Nucleus accumbens (tissue), 56 donors: ENCODE measurements at places on chromosomes 4 and X.
A peak's percentile ranks its signal among the peaks of the same experiment; 100 is the strongest.

- peak; percentile 56 for DNase-seq
Measured at GRCh38 chr4:184475096-184475461, 729 bp upstream of the IRF2 start.

DNA sequence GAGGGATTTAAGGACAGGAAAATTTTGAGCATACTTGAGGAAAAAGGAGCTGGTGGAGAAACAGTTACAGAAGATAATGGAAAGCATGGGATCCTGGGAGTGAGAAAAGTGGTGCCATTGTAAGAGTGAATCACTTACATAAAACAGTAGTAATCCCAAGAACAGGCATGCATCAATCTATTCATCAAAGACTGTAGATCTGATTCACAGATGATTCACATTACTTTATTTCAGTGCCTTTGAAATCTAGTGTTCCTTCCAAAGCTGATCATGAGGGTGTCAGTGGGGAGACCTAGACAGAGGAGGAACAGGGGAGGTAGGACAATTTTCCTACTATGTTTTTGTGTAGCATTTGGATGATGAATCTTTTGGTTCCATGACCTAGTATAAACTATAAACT, 102.7 kb downstream of the TAB3 start:
- no peak for DNase-seq

GRCh38 chr4:132396636-132397035, 752.5 kb upstream of the PCDH10 start:
- DNase-seq: no peak

GRCh38 chr4:173008436-173008835, 160.2 kb upstream of the GALNT7 start:
- no peak for DNase-seq

- DNase-seq: peak; percentile 3
Measured at GRCh38 chr4:139656614-139657486, 8.8 kb upstream of the MGST2 start.

- DNase-seq: no peak
Measured at GRCh38 chrX:13662355-13662791, 9.4 kb downstream of the TCEANC start.

DNA sequence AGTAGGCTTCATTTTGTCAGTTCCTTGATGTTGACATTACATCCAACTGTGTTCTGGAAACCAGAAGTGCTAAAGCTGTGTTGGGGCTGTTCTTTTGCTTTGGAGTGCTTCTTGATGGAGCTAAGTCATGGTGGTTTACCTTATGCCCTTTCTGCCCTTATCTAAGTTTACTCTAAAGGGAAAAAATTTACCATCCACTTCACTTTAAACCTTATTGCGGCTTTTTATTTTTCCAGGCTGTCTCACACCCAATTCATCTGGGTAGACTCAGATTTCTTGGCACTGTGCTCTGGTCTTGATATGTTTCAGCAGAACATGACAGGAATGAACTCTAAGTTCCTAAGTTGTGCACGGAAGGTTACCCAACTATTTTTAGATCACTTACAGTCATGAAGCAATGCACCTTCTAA, 104.7 kb upstream of the TTC29 start:
- no peak for DNase-seq

DNA sequence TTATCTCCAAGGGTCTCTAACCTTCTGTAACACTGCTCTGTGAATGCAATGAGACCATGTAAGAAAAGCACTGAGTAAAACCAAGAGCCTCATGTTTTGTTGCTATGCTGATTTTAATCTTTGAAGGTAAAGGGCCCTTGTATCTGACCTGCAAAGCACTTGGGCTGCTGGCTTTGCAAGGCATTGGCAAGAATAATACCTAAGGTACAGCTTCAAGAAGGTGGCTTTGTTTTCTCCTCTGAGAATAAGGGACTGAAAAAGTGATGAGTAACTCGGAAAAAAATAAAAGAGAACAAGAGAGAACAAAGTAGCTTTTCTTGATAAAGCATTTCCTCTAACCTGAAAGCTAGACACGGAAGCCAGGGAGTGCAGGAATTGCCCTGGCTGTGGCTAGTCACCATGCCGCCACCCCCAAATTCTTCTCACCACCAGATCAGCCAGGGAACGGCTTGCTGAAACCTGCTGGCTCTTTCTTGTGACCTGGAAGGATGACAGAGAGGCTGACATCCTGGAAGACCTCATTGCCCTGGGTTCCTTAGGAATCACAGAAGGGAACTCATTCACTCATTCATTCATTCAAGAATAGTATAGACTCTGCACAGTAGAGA, 41.8 kb upstream of the HS3ST1 start:
- no peak for DNase-seq

DNA sequence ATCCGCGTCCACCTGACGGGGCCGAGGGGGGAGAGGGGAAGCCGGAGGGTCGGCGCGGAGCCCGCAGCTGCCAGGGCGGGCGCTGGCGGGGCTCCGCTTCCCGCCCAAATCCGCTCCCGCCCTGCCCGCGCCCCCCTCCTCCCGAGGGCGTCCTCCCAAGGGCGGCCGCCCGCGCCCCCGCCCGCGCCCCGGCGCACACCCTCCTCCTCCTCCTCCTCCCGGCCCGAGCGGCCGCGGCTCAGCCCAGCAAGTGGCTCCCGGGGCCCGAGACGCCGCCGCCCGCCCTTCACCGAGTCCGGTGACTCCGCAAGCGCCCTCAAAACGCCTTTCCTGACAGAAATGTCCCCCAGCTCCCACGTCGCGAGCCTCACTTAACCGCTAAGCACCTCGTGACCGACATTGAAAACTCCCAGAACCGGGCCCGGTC, 487 bp downstream of the HMGB2 start:
- peak; percentile 1 for DNase-seq

- no peak for DNase-seq
Measured at GRCh38 chr4:84964995-84965552, 1.4 kb downstream of the WDFY3 start.

DNA sequence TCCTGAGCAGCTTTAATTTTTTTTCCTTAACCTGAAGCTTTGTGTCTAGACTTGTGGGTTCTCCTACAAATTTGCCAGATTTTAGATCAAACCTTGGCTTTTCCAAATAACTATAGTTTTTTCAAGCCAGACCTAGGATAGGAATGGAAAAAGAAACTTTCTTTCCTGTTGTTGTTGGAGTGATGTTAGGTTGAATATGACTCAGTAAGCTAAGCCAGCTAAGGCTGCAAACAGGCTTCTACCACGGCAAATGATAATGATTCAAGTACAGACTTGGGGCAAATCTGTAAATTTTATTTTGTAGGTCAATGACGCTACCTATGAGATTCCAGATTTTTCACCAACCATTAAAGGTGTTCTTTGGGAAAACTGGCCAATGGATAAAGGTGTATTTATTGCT, 45.6 kb downstream of the WDR19 start:
- DNase-seq: no peak

DNA sequence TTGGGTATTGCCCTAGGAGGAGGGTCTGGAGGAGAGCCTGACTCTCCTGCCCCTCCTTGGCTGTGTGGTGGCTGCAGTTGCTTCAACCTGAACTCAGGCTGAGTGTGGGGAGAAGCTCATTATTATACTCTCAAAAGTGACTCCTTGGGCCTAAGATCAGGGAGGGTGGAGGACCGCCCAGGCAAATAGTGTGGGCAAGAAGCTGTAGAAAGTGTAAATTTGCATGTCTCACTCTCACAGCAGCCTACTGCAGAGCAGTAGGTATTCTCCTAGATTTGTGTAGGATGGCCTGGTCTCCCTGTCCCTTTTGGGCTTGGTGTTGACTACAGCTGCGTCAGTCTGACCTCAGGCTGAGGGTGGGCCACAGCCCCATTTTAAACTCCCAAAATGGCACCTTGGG, 156.1 kb downstream of the ZNF330 start:
- no peak for DNase-seq

DNA sequence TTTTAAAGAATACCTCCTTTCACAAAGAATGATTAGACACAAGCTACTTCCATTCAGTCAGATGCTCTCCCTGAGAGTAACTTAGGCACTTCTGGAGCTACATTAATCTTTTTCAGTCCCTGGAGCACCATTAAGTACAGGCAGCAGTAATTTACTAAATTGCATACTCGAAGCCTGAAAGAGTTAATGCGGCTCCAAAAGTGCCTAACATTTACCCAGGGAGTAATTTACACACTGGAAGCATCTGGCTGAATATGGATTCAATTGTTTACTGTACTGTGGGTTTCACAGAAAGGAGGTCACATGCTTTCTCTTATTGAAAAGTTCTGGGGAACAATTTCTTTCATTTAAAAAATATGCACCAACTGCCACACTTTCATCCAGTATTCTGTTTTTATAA, 260.8 kb upstream of the TENM3 start:
- DNase-seq: no peak

DNA sequence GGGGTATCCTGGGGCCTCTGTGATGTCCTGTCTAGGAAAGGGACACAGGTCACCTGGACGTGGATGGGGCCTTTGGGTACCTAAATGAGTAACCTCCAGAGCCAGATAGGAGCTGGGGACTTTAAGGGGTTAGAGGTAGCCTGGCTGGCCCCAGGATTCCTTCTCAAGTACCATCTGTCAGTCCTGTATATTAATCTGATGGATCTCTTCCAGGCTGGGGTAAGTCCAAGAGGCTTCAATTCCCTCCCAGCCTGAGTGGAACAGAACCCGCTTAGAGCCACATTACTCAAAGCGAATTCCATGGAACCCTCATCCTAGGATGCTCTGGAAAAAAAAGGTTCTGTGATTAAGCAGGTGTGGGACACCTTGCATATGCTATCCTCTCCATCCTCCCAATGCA, 24.8 kb upstream of the MAP3K15 start:
- no peak for DNase-seq

DNA sequence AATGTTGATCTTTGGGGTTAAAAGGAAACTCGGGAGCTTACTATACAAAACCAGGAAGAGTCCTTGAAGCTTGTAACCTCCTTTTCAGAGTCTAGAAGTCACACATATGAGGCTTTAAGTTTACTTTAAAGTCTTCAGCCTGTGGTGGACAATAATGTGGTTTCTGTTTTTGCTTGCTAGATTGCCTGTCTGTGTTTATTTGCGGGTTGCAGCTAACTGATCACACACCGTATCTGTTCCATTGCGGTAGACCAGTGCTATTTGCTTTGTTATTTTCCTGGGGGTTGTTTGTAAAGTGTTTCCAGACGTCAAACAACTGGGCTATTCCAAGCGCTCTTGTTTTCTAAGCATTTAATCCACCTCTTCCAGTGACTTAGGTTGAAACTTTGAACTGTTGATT, 143.0 kb upstream of the GYPA start:
- no peak for DNase-seq

DNA sequence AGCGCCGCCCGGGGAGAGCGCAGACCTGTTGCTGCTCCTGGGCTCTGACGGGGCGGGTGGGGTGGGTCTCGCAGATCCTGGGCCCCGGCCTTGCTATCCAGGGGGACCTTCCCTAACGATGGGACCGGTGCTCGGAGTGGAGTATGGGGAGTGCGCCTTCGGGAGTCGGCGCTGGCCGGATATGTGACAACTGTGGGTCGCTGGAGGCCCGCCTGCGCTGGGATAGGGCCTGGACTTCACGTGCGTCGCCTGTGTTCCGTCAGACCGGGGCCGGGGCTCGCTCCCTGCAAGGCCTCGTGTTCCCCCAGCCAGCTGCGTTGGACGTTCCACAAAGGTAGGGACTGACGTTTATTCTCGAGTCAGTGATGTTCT, 1.3 kb downstream of the TBL1X start:
- peak; percentile 18 for DNase-seq

GRCh38 chr4:157838366-157838765, 334.5 kb downstream of the GASK1B start:
- no peak for DNase-seq

DNA sequence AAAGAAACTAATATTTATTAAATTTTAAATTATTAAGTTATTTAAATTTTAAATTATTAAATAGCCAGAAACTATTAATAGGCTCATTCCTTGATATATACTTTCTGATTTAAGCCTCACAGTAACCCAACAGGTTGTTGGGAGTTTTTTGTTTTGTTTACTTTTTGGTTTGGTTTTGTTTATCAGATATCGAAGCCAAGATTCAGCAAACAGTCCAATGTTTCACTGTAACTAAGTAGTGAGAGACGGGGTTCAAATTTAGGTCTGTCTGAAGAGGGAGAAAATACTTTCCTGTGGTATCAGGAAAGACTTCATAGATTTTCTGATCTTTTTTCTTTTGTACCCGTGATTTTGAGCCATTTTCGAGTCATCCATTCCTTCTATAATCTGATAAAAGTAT, 54.2 kb downstream of the CCDC158 start:
- DNase-seq: no peak

DNA sequence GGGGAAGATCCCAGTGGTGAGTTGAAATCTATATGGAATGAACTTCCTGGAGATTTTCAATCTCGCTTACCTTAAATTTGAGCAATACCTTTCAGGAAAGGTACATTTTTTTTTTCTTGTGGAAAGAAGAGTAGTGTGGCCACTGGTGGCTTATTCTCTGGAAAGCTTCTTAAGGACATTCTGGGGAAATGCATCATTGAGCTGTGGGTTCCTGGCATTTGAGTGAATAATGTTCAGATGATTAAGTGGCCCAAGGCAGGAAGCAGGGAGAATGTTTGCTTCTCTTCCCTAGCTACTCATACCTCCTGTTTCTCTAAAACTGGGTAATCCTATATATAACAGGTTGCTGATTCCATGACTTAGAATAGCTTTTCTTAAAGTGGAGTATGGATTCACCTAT, 31.8 kb downstream of the STAG2 start:
- no peak for DNase-seq

DNA sequence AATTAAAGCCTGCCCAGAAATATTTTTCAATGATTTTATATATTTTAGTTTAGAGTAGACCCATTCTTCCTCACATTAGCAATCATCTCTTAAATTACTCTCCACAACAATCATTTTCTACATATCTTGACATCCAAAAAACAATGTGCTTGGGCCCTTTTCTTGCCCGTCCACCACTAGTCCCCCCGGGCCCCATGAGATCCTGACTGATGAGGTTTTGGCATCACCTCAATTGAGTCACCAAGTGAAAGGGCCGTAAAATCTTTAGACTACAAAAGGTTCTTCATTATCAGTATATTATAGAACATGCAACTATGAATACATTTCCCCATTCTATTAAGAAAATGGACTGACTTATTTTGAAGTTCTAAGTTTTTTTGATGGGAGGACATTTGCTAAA, 4.0 kb upstream of the CDKL2 start:
- DNase-seq: no peak

DNA sequence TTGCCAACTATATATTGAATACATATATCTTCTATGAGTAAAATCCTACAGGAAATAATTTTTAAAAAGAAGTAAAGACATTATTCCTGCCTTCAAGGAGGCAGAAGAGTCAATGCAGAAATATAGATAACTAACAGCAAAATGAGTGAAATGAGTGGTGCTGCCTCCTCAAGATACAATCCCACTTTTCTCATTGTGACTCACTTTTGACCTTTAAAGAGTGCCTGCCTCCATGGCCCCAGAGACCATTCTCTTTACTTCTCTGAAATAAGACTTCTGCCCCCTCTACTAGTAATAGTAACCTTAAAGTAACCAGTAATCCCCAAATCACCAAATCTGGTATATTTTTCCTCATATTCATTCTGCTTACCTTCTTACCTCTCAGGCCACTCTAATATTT, 15.5 kb downstream of the SLC10A7 start:
- no peak for DNase-seq

GRCh38 chr4:19259920-19260319, 991.8 kb upstream of the SLIT2 start:
- no peak for DNase-seq

GRCh38 chrX:125132274-125132673, 187.4 kb upstream of the TEX13C start:
- no peak for DNase-seq
